Breast epithelium (tissue), 4 donors: ENCODE measurements at places on chromosomes 1 and 21. TPM values are rescaled to one million over a fixed set of nuclear protein-coding genes. Genes with fewer than 3 reads are reported as not detected.

The AKNAD1 gene
- 4.1 TPM for total RNA-seq

The PGLYRP3 gene
- not detected for total RNA-seq

The S100A7 gene
- not detected for total RNA-seq

The MARK1 gene
- 6.6 TPM for total RNA-seq

The MSH4 gene
- total RNA-seq, result 0.88 TPM

The SPOCD1 gene
- total RNA-seq, result 0.15 TPM

The ERG gene
- total RNA-seq, result 21.0 TPM

The FAM43B gene
- 0.33 TPM for total RNA-seq

The DYRK3 gene
- total RNA-seq, result 14.1 TPM

DNA sequence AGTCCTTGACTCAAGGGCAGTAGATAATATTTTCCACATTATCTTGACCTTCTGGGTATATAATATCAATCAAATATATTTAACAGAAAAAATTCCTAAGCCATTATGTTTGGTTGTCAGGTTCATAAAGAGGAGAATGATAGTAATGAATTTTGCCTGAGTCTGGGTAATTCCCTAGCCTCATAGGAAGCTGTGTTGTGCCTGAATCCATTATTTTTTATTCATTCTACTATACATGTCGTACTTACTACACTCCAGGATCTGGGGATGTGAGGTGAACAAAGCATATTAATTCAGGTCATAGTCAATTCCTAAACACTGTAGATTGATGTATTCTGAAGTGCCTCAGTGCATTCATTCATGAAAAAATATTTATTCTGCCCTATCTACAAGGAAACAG, 204.2 kb downstream of the PTGER3 start:
- H3K4me1 ChIP-seq, result no peaks in the 10 kb centered on the region
- no peak for DNase-seq
- no peak overlapping the region for H3K27ac ChIP-seq
- no peak overlapping the region for H3K4me3 ChIP-seq

- no peak overlapping the region for H3K27ac ChIP-seq
- no peaks in the 10 kb centered on the region for H3K27me3 ChIP-seq
- H3K36me3 ChIP-seq, result no peaks in the 10 kb centered on the region
- no peak overlapping the region for H3K4me3 ChIP-seq
These were observed 1327.9 kb downstream of the BRINP3 start for GRCh38 chr1:189149547-189150375.

GRCh38 chr1:91846007-91846638, 39.8 kb downstream of the TGFBR3 start:
- peak overlapping the region; percentile 61 for H3K27ac ChIP-seq
- no peaks in the 10 kb centered on the region for H3K27me3 ChIP-seq
- H3K4me3 ChIP-seq, result no peak overlapping the region

DNA sequence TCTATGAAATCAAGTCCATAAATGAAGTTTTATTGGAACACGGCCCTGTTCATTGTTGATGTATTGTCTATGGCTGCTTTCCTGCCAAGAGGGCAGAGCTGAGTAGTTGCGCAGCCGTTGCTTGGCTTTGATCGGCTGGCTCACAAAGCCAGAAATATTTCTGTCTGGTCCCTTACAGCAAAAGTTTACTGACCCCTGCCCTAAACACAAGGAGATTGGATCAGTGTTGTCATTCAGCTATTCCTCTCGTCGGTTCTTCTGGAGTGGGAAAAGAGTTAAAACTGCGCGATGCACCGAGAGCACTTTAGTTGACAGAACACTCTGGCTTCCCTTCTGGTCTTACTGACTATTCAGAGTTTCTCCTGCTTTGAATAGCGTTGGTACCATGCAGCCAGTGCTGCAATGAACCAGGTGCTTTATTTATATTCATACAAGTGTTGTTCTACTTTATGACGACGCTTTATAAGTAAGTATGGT, 868 bp downstream of the ZBTB40 start:
- H3K4me3 ChIP-seq, result peak overlapping the region; percentile 84
- no peak for DNase-seq
- H3K27ac ChIP-seq, result peak overlapping the region; percentile 98

- no peak overlapping the region for H3K4me3 ChIP-seq
- no peaks in the 10 kb centered on the region for H3K27me3 ChIP-seq
- H3K36me3 ChIP-seq, result no peaks in the 10 kb centered on the region
- no peaks in the 10 kb centered on the region for H3K4me1 ChIP-seq
- H3K27ac ChIP-seq, result no peak overlapping the region
- no peak for DNase-seq
These were observed 1020.1 kb downstream of the ADGRL2 start for GRCh38 chr1:82820816-82821215.

GRCh38 chr1:8406960-8407359, 89.0 kb downstream of the SLC45A1 start:
- H3K27me3 ChIP-seq, result no peaks in the 10 kb centered on the region
- no peak for DNase-seq
- H3K36me3 ChIP-seq, result no peaks in the 10 kb centered on the region
- H3K4me3 ChIP-seq, result no peak overlapping the region

GRCh38 chr1:206890125-206891060, 6.8 kb upstream of the IL24 start:
- no peaks in the 10 kb centered on the region for H3K36me3 ChIP-seq
- no peak for DNase-seq
- H3K27me3 ChIP-seq, result no peaks in the 10 kb centered on the region
- H3K4me1 ChIP-seq, result no peaks in the 10 kb centered on the region
- H3K27ac ChIP-seq, result no peak overlapping the region

- H3K27me3 ChIP-seq, result no peaks in the 10 kb centered on the region
- H3K4me3 ChIP-seq, result no peak overlapping the region
- no peak for DNase-seq
- H3K4me1 ChIP-seq, result no peaks in the 10 kb centered on the region
These were observed 38.8 kb downstream of the HMGB4 start for GRCh38 chr1:33902486-33903209.

GRCh38 chr1:109307274-109308021, 637 bp upstream of the MYBPHL start:
- H3K4me1 ChIP-seq, result no peaks in the 10 kb centered on the region
- no peak for DNase-seq
- H3K36me3 ChIP-seq, result no peaks in the 10 kb centered on the region
- no peaks in the 10 kb centered on the region for H3K27me3 ChIP-seq

GRCh38 chr1:110639724-110640386, 33.7 kb upstream of the KCNA2 start:
- DNase-seq, result no peak
- H3K27ac ChIP-seq, result no peak overlapping the region
- H3K27me3 ChIP-seq, result no peaks in the 10 kb centered on the region

- no peaks in the 10 kb centered on the region for H3K4me1 ChIP-seq
- H3K4me3 ChIP-seq, result no peak overlapping the region
These were observed 108.7 kb downstream of the TOMM20 start for GRCh38 chr1:235019961-235020360.

- no peak for DNase-seq
- H3K27me3 ChIP-seq, result no peaks in the 10 kb centered on the region
- no peak overlapping the region for H3K27ac ChIP-seq
- H3K4me3 ChIP-seq, result no peak overlapping the region
These were observed 161.1 kb downstream of the PIGK start for GRCh38 chr1:77057994-77058585.

DNA sequence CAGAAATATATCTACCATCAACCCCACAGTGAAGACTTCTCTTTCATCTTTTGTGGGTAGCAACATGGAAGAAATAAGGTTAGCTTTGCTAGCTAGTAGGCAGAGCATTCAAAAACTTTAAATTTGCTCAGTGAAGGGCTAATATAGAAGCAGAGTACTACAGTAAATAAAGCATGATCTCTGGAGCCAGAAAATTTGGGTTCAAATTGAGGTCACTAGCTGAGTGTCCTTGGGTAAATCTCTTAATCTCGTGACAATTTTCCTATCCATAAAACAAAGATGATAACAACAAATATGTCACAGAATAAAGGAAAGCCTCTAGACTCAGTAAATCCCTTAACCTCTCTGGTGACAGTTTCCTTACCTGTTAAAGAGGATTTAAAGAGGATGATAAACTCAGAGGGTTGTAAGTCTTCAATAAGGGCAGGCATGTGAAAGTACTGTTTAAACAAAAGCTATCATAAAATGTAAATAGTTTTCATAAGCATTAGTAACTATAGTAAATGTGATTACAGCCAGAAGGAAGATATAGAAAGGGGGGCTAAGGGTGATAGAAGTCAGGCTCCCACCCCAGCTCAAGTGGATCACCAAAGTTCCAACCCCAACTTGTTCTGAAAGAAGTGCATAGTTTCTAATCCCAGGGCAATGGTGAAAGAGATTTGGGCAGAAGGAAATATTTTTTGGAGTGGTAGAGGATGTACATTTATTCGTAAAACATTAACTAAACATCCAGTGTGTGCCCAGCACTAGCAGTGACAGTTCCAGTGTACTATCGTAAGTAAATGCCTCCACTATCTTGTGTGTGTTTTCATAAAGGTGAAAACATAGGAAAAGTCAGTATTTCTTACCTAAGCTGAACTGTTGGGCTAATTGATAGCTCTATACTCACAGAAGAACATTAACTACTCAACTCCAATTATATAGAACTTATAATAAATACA, 24.8 kb downstream of the TM2D1 start:
- DNase-seq, result no peak
- H3K4me1 ChIP-seq, result no peaks in the 10 kb centered on the region

GRCh38 chr1:3436901-3437300, 17.6 kb upstream of the ARHGEF16 start:
- no peaks in the 10 kb centered on the region for H3K4me1 ChIP-seq
- no peak for DNase-seq
- no peak overlapping the region for H3K27ac ChIP-seq
- no peak overlapping the region for H3K4me3 ChIP-seq
- H3K27me3 ChIP-seq, result no peaks in the 10 kb centered on the region

GRCh38 chr1:31218705-31219104, 21.0 kb downstream of the NKAIN1 start:
- H3K27me3 ChIP-seq, result no peaks in the 10 kb centered on the region
- no peaks in the 10 kb centered on the region for H3K4me1 ChIP-seq
- H3K4me3 ChIP-seq, result no peak overlapping the region
- DNase-seq, result no peak
- H3K27ac ChIP-seq, result no peak overlapping the region

DNA sequence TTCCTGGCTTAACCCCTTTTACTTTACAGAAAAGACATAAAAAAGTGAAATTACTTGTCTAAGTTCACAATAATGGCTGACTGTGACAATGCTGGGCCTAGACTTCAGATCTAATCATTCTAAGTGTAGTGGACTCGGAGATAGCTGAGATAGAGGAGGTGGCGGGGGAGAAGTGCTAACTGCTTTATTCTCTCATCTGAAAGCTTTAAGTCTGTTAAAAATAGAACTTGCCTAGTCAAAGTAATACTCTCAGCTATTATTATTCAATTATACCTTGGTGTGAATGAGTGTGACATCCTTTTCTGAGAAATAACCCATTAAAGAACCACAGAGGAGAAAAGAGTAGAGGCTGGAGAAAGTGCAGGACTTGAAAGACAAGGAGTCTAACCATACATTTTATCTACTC, 96.1 kb upstream of the OLIG2 start:
- no peak overlapping the region for H3K27ac ChIP-seq
- no peaks in the 10 kb centered on the region for H3K36me3 ChIP-seq
- no peaks in the 10 kb centered on the region for H3K4me1 ChIP-seq
- no peak for DNase-seq
- H3K27me3 ChIP-seq, result no peaks in the 10 kb centered on the region

DNA sequence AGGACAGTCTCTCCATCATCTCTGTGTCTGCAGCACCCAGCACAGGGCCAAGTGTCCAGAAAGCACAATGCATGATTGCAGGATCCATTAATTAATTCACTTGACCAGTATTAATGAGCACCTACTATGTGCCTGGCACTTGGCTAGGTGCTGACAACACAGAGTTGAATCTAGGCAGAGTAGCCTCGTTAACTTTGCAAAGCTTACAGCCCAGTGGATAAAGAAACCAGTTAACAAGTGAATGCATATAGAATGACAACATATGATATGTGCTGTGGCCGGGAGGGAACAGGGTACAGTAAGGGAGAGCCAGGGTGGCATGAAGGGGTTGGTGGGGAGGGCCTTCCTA, 10.9 kb downstream of the SLC1A7 start:
- H3K27me3 ChIP-seq, result no peaks in the 10 kb centered on the region
- no peak overlapping the region for H3K27ac ChIP-seq
- no peak overlapping the region for H3K4me3 ChIP-seq

DNA sequence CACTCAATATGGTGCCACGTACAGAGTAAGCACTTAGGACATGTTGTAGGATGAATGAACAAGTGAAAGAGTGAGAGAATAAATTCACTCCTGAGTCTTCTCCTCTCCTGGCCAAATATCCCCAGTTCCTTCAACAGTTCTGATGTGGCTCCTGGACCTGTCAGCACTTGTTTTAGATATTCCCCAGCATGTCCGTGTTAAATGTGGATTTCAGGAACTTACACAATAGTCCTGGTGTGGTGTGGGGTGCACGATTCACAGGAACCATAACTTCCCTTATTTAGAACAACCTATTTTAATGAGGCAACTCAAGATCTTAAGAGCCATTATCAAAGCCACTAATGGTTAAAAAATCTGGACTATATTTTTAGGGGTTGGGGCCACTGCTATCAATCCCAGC, 39.0 kb upstream of the MYSM1 start:
- H3K4me1 ChIP-seq, result no peaks in the 10 kb centered on the region
- no peaks in the 10 kb centered on the region for H3K36me3 ChIP-seq
- no peak overlapping the region for H3K4me3 ChIP-seq
- H3K27ac ChIP-seq, result no peak overlapping the region
- H3K27me3 ChIP-seq, result no peaks in the 10 kb centered on the region

DNA sequence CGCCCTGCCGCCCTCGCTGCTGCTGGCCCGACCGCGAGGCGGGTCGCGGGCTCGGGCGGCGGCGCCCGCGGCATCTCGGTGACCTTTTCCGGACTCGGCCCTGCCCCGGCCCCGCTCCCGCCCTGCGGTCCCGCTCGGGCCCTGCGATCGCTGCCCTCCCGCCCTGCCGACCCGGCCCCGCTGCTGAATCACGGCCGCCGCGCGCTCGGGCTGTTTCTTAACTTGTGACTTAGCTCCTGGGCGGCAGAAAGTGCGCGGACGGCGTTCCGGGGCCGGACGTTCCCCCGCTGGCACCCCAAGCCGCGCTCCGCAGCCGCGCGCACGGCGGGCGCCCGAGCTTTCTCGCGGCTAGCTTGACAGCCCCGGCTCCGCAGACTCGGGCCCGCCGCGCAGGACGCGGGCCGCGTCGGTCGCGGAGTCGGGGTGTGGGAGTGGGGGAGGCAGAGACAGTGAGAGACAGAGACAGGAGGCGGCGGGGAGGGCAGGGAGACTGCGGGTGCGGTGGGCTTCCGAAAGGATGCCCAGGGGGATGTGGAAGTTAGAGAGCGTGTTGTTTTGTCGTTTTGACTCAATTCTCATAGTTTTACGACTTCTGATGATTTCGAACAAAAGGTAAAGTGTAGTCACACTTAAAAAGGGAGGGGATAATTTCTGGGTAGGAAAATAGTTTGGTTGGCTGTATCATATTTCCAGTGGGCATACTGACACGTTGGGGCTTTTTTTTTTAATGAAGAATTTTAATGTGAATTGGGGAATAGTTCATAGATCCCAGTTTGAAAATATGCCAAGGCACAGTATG, 49.8 kb downstream of the PRDM2 start:
- H3K36me3 ChIP-seq, result no peaks in the 10 kb centered on the region
- H3K27me3 ChIP-seq, result no peaks in the 10 kb centered on the region
- H3K27ac ChIP-seq, result peak overlapping the region; percentile 99
- peak; percentile 66 for DNase-seq
- H3K4me1 ChIP-seq, result no peaks in the 10 kb centered on the region
- H3K4me3 ChIP-seq, result peak overlapping the region; percentile 94

GRCh38 chr1:68363339-68363738, 86.4 kb downstream of the RPE65 start:
- no peaks in the 10 kb centered on the region for H3K36me3 ChIP-seq
- no peak overlapping the region for H3K27ac ChIP-seq
- H3K4me3 ChIP-seq, result no peak overlapping the region
- H3K4me1 ChIP-seq, result no peaks in the 10 kb centered on the region

- no peak overlapping the region for H3K4me3 ChIP-seq
- H3K36me3 ChIP-seq, result no peaks in the 10 kb centered on the region
- peaks cover 24% of the 10 kb centered on the region for H3K4me1 ChIP-seq
- H3K27ac ChIP-seq, result no peak overlapping the region
These were observed 5.6 kb downstream of the JAK1 start for GRCh38 chr1:64960731-64961130.
